ENCODE measurements at places on chromosomes 16 and 17.
A peak's percentile ranks its signal among the peaks of the same experiment; 100 is the strongest.

GRCh38 chr17:75059369-75060345 lies 12.6 kb downstream of the KCTD2 start:
- no peak for DNase-seq

DNA sequence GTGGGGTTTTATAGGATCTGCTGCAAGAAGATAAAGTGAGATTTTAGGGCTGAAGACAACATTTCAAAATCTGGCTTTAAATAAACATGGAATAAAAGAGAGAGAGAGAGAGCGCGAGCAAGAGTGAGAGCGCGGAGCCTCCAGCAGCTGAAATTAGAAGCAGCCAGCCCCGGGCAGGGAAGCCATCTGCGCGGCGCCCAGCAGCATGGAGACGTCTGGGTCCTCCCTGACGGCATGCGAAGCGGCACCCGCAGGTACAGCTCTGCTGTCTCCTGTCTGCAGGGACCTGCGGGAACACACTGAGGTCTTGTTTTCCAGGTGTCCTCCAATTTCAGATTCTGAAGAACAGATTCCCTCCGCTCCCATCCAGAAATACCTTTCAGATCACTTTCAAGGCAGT lies 7.9 kb upstream of the BAIAP2 start:
- no peak for DNase-seq

DNA sequence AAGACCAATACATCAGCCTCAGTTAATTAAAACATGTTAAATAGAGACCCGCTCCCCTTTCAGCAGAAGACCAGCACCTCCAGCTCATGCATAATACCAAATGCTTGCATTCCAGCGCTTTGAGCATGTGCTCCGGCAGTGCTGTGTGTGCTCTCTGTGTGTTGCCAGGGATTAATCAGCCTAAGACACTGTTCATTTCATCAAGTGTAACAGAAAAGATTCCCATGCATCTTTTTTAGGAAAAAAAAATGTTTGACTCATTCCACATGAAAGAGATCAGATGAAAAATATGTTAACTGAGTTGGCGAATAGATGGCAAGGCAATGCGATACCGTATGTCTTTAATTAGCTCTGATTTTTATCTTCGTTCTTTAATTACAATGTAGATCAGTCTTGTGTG lies 187.6 kb downstream of the RPTOR start:
- DNase-seq = no peak

DNA sequence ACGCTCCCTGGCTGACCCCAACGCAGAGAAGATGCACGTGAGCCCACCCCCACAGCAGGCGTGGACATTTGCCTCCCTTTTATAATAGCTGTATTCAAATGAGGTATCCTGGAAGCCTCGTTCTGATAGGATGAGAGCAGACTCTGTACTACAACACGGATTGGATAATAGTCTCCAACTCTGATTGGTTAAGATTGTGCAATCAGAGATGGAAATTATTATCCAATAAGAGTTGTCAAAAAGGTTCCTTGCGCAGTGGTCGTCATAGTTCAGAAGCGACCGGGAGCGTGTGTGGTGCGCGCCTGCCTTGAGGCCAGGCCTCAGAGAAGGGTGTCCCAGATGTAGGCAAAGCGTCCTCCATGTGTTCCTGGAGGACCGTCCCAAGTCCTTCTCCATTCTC lies 104.6 kb downstream of the USP22 start:
- DNase-seq = no peak

GRCh38 chr17:14270508-14270907 lies 30.4 kb upstream of the HS3ST3B1 start:
- no peak for DNase-seq

DNA sequence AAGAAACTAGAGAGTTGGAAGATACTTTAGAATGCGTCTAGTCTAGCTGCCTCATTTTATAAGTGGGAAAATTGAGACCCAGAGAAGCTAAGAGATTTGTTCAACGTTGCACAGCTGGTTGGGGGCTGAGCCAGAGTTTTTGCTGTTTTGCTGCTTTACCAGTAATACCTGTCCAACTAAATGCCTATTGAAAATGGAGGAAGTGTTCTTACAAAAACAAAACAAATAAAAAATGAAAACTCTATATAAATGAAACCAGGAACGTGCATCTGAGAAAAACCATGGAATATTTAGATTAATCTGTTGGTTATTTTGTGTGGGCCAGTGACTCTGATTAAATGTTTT lies 13.8 kb downstream of the NLK start:
- no peak for DNase-seq

- DNase-seq = no peak
Measured at GRCh38 chr17:79987187-79987934, 48.3 kb downstream of the TBC1D16 start.

- DNase-seq = no peak
Measured at GRCh38 chr16:81522108-81522701, 77.6 kb downstream of the CMIP start.

DNA sequence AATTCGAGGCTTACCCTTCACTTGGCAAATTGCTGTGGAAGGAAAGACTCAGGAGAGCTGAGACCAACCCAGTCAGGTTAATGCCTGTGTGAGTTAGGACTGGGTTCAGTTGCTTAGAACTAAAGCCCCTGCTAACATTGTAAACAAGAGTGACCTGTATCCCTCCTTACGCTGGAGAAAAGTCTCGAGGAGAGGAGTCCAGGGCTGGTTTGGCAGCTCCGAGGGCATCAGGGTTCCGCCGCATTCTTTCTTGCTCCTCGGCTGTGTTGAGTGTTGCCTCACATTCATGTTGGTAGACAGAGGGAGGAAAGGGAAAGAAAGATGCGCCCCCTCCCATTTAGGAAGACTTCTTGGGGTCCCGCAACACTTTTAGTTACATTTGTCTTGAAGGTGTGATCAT lies 18.5 kb downstream of the VPS35L start:
- no peak for DNase-seq

GRCh38 chr17:56723421-56723820 lies 110.3 kb downstream of the C17orf67 start:
- DNase-seq = no peak

DNA sequence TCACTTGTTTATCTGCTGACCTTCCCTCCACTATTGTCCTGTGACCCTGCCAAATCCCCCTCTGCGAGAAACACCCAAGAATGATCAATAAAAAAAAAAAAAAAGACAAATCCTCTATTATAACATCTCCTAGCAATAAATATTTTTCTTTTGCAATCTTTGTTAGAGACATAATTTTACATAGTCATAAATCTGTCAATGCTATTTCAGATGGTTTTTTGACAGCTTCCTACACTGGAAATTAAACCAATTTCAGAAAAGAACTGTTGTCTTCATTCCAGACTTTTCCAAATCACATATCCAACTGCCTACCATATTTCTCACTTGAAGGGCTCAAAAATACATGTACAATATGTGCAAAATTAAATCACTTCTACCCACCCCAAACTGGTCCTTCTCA lies 3.7 kb downstream of the METTL16 start:
- DNase-seq = no peak

DNA sequence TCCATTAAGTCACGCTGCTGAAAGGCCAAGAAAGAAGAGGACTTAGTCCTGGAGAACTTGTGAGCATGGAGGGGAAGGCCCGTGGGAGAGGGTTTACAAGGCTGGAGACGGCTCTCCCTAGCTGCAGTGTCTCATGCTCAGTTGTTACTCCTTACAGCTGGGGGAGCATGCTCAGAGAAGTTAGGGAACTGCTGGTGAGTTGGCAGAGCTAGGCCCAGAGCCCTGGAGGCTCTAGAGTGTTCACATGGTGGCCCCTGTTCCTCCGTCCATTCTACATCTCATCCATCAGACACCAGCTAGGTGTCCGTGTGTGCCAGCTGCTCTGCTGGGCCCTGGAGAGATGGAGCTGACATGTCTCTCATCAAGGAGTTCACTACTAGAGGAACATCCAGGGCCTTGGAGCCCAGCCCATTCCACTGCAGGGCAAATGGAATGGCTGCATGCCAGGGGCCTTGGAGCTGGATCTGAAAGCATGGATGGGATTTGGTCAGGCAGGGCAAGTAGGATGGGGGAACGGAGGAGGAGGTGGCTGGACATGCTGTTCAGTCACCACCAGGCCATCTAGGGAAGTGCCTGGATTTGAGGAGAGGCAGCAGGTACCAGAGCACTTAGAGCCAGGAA lies 6.3 kb downstream of the XYLT2 start:
- DNase-seq = no peak

GRCh38 chr16:30585400-30586191 lies at the start of gene ZNF785:
TSS of gene ZNF785 (minus strand) at chr16:30585697. CDS start at chr16:30585611, 86 bp downstream.
- peak; percentile 59 for DNase-seq

GRCh38 chr16:56558024-56558747 lies 6.7 kb upstream of the MT4 start:
- no peak for DNase-seq

DNA sequence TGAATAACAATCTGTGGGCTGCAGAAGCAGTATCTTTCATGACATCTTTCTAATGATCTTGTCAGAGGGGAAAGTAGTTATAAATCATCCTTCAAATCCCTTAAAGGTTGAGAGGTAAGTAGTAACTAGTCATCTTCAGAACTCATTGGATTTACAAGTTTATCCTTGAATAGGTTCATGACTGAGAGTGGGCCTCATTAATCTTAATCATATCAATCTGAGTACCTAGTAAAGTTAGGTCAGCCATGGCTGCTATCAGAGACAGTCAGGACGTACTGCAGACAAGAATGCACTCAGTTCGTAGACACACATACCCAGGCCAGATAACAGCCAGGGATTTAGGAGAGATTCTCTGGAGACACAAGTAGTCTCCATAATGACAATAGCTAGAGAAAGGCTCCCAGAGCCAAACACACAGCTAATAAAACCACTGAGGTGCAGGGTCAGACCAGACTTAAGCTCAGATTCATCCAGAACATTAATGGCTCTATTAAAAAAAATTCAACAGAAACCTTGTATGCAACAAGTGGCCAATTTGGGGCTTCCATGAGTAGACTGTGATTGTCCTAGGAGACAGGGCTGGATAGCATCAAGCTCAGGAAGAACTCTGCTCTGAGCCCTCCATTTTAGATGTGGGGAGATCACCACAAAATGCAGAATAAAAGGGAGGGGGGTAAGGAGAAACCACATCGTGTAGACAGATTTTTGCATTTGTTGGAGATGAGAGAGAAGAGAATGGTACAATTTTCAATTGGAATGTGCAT lies 65.8 kb downstream of the TBX4 start:
- no peak for DNase-seq

DNA sequence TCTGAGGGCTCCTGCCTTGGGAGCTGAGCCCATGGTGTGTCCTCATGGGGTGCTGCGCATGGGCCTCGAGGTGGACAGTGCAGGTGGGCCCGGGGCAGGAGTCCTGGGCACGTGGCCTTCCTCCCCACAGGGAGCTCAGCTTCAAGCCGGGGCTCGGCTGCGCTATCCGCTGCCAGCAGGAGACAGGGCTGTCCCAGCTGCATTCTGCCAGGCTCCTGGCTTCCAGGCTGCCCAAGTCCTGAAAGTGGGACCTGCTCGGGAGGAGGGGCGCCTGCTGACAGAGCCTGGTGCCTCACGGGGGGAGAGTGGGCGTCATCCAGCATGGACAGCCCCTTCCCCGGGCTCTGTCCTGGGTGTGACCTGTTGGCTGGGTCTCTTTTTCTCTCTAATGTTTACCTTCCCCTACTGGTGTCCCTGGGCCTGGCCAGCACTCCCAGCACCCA lies 7.1 kb downstream of the TRAF7 start:
- no peak for DNase-seq

- DNase-seq = peak; percentile 52
Measured at GRCh38 chr17:17812211-17813054, 24.4 kb downstream of the SREBF1 start.

DNA sequence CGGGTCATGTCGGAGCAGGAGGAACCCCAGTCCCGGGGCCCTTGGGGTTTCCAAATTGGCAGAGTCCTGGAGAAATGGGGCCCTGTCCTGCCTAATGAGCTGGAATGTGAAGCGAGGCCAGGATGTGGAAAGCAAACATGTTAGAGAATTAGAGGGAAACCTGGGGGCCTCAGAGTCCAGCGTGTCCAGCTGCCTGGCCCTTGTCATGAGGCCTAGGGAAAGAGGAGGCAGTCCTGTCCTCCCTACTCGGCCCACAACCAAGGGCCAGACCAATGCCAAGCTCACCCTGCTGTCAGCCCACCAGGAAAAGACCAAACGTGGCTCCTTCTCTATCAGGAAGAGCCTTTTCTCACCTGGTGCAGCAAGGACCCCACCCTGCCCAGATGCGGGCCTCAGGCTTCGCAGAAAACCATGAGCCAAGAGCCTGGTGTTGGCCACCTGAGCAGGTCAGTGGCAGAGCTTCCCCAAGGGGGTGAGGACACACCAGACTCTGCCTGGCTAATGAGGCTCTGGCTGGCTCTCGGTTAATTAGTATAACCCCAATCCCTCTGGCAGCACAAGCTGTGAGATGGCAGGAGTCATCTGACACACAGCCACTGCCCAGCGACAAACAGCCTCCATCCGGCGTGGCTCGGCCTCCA lies 10.1 kb downstream of the TEKT5 start:
- DNase-seq = no peak

DNA sequence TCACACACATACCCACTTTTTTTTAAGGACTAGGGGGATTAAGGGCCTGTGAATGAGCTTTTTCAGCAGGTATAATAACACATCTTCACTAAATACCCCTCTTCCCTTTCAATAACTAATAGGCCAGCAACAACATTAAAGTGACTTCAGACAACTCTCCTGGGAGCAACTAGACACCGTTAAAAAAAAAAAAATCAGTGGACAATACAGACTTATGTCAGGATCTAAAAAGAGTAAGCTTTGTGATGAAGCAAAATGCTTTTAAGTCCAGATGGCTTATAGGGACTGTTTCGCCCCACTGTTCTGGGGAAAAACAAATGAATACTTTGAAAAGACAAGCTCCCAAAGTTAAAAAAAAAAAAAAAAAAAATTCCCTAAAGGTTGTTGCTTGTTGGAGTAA lies 29.0 kb downstream of the SPAG9 start:
- no peak for DNase-seq

DNA sequence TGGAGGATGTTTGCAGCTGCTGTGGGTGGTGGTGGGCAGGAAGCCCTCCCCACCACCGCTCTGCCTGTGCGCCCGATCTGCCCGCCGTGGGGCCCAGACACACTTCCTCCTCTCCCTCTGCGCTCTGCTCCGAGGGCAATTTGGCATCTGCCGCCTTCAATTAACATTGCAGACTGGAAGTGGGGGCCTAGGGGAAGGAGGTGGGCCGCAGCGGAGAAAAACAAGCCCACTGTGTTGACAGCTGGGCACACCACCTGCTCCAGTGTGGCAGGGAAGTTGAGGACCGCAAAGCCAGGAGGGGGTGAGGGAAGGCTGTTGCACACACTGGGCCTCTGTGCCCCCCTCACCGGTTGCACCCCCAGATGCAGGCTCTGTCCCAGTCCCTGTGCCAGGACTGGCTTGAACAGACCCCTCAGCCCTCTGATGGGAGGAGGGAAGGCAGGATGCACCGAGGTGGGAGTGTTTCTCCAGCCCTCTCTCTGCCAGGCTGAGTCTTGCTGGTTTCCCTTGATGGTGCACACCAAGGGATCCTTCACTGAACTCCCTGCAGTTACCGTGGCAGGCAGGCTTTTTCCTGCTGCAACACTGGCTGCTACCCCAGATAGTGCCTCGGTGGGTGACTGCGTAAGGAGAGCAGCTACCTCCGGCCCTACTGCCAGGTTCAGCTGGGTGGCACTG lies 72.8 kb upstream of the MED9 start:
- DNase-seq = no peak

- DNase-seq = no peak
Measured at GRCh38 chr17:66915204-66915611, 49.3 kb upstream of the CACNG4 start.

GRCh38 chr17:80389011-80389995 lies 25.7 kb upstream of the ENDOV start:
- DNase-seq = no peak

- no peak for DNase-seq
Measured at GRCh38 chr17:69609473-69610305, 195.2 kb downstream of the MAP2K6 start.
